Cardiac muscle cell (in vitro differentiated cells and primary cell): ENCODE measurements at places on chromosomes 7 and 10.

DNA sequence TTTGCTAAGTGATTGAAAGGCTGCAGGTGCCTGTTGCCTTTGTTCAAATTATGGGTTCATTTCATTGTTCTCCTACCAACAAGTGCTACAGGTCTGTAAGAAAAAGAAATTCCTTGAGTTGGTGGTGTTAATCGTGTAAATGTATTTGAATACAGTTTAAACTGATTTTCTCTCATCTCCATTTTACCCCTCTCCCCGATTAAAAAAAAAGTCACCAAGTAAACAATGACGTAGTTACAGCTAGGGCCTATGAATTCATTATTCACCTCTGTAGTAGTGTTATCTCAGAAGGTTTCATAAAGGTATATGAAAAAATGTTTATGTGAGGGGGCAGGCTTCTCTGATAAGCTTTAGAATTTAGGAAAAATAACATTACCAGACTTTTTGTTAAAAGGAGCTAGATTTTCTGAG lies 1.1 kb downstream of the REEP3 start:
- DNase-seq, result peak; percentile 8

DNA sequence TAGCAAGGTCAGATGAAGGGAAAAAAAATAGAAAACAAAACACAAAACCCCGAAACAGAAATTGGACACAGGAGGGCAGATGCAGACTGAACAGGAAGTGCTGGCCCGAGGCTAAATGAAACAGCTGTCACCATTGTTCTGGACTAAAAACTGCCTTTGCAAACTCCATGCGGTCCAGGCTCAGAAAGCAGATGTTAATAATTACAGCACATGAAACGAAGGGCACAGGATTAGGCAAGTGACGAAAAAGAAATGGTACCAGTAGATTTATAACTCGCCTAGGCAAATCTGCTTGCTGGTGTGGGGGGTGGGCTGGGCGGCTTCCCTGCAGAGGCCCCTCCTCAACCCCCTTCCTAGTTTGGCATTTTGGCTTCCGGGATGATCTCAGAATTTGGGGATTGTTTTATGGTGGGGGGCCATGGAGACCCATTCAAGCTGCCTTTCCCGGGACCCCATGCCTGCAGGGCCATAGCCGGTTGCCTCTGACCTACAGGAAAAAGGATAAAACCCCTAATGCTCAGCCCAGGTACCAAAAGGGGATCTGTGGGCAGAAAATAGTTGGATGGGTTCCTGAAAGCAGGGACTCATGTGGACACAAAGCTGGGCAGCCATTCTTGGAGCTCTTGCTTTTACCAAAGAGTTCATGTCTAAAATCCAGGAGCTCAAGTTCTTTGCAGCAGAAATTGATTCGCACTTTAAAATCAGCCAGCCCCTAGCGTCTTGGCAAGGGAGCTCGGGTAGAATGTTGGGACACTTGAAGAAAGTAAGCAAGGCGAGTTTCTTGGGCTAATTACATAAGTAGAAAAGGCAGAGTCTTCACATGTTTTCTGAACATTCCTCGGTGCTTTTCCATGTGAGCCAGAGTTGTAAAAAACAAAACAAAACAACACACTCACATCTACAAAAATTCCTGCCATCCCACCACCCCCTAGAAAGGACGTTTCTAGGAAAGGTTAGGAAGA lies 39.0 kb upstream of the EMX2 start:
- DNase-seq, result no peak

GRCh38 chr10:71646592-71647292 lies 72.8 kb downstream of the C10orf105 start:
- no peak for DNase-seq

- peak; percentile 58 for DNase-seq
Observed at GRCh38 chr10:88472540-88472939, 110.6 kb downstream of the RNLS start.

DNA sequence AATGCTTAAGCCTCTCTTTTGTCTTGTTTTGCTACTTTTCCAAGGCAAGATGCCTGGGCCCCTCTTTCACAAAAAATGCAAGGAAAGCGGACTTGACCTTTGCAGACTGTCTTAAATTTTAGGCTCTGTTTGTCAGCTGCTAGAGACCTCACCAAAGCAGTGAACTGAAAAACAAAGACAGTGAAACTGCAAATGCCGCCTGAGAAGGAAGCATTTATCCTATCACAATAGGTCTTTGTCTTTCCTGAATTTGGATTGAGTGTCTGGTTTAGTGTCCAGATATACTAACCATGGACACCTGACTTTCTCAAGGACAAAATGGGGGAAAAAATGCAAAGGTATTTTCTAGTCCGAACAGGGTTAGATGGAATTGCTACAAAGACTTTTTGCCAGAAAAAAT lies 256.9 kb downstream of the INHBA start:
- no peak for DNase-seq

DNA sequence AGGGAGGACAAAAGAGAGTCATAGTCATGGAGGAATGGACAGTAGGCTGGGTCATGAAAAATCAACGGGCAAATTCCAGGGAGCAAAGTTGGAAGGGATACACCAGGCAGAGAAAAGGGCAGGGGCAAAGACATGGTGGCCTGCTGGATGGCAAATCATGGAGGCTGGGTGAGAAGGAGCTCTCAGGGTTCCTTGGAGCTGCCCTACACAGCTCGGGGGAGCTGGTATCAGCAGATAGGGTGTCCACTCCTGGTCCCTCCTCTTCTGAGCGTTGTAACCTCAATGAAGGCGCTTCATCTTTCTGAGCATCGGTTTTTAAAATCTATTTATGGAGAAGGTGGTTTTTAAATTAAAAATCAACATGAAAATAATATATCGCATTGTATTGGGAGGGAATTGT lies 27.9 kb upstream of the EIF5AL1 start:
- DNase-seq, result no peak

DNA sequence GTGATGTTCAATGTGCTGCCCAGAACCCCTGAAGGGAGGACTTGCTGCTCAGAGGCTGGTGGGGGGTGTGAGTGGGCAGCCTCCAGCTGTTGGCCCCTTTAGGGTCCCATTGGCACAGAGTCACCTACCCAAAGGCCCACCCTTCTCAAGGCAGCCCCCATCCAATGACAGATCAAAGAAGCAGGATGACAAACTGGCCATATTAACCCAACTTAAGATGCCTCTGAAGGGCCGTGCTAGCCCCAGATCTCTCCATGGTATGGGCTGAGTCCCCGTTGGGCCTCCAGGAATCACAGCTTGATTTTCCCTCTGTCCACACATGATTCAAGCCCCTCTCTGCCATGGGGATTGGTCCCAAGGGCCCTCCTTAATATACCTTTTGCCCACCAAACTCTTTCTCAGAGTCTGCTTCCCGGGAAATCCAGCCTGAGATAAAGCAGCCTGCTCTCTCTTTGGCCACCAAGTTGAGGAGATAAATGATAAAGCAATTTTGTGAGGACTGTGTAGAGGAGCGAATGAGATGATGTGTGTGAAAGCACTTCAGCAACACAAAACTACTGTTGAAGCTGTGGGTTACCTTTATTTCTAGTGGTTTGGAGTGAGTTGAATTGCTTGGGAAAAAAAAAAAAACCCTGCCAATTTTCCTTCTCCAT lies 38.2 kb upstream of the C10orf71 start:
- no peak for DNase-seq

DNA sequence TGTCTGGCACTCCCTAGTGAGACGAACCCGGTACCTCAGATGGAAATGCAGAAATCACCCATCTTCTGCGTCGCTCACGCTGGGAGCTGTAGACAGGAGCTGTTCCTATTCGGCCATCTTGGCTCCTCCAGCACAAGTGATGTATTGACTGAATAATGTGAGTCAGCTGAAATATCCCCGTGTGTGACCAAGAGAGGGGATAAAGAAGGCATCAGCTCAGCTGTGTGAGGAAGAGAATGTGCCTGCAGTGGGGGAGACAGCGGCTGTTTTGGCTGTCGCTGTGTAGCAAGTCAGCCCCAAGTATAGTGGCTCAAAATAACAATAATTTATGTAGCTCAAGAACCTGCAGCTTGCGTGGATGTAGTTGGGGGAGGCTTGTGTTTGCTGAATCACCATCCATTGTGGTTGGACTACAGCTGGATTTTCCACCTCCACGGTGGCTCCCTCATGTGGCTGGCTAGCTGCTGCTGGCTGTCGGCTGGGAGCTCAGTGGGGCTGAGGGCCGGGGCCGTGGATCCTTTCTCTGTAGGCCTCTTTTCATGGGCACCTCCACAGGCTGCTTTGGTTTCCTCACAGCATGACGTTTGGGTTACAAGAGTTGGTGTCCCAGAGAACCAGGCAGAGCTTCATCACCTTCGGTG lies 434.5 kb downstream of the CCSER2 start:
- no peak for DNase-seq

DNA sequence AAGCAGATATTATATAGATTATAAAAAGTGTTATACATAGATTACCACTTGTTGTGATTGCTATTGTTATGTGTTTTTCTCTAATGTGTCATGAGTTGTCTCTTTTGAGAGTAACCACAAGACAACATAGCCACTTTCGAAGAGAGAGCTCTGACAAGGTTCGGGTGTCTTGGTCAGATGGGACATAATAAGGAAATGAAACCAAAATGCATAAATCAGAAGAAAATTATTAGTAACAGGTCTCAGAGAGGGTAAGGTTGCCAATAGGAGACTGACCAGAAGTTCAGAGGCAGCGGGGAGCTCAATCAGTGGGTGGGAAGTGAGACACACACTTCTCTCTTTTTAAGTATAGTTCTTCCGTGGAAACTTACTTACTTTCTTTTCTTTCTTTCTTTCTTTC lies 639.2 kb upstream of the POT1 start:
- no peak for DNase-seq

- no peak for DNase-seq
Observed at GRCh38 chr10:13263591-13263990, 29.4 kb upstream of the UCMA start.

DNA sequence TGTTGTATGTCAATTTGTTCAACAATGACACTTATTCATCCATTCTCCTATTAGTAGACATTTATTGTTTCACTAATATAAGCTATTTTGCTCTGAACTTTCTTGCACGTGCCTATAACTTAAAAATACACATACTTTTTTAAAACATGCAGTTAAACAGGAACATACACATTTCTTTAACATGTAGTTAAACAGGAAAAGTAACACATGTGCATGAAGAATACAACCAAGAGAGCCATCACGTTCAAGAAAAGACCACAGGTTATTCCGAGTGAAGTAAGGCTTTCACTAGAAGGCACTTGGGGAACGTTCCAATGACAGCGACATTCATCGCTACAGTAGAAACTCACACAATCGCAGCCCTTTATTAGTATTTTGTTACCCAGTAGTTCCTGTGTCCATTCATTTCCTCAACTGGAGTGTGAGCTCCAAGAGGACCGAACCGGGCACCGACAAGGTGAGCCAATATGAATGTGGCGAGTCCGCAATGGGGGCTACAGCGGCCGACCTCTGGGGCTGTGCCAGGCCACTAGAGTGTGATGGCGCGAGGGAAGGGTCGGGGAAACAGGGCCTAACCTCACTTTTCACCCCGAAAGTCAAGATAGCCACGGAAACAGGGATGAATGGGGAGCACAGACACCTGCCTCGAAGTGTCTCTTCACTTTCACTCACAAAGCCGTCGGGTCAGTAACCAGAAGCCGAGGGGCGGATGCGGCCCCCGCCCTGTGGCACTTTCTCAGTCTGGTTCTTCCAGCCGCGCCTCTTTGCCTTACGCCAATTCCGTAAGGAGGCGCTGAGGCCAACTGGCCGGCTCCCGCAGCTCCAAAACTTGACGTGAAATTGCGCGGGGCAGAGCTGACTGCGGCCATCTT lies 775 bp upstream of the SEPTIN7 start:
- peak; percentile 93 for DNase-seq

DNA sequence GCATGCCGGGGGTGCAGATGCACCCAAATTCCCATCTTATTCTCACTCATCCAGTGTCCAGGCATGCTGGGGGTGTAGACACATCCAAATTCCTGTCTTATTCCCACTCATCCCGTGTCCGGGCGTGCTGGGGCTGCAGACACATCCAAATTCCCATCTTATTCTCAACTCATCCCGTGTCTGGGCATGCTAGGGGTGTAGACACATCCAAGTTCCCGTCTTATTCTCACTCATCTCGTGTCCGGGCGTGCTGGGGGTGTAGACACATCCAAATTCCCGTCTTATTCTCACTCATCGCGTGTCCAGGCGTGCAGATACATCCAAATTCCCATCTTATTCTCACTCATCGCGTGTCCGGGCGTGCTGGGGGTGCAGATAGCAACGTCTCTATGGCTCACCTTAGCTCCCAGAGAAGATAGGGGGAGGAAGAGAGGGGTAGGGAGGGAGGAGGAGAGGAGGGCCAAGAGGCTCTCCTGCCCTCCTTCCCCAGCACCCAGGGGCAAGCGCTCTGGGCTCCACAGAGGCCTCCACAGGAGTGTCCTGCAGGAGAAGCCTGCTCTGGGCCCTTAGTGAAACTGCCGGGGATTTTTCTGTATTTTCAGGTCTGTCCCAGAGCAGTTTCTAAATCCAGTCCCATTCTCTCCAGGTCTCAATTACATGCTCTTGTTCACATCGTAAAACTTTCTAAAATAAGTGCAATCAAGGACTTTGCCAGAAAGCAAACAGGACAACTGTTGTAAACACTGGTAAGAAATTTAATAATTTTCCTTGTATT lies 210.8 kb downstream of the DIP2C start:
- no peak for DNase-seq

DNA sequence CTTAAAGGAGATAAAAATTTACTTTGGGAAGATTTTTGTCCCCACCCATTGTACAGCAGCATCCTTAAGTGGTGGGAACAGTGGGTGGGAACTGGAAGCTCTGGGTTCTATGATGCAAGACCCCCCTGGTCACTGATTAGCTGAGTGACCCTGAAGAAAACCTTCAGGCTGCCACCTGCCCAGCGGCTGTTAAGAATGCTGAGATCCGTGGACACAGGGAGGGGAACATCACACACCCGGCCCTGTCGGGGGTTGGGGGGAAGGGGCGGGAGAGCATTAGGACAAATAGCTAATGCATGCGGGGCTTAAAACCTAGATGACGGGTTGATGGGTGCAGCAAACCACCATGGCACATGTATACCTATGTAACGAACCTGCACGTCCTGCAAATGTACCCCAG lies 14.5 kb downstream of the CARD11 start:
- DNase-seq, result no peak

DNA sequence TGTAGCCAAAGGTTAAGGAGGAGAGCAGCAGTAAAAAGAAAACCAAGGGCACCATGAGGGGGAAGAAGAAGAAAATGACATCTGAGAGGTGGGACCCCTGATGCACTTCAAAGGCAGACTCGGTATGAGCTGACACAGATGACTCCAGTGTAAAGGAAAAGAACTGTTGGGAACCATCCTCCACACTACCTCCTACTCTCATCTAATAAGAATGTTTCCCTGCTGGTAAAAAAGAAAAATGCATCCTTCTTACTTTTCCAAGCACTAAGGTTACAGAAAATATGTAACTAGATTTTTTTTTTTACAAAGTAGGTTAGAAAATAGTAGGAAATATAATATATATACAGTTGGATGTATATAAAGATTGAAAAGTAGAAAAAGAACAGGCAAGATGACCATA lies 16.9 kb downstream of the TAS2R41 start:
- DNase-seq, result no peak

GRCh38 chr7:149468208-149468607 lies 7.3 kb upstream of the ZNF777 start:
- peak; percentile 77 for DNase-seq

GRCh38 chr10:2464483-2464882 lies 602.9 kb upstream of the PFKP start:
- DNase-seq, result no peak

GRCh38 chr7:75565132-75565837 lies 73.2 kb downstream of the SPDYE5 start:
- peak; percentile 92 for DNase-seq
